Stimulated activated CD4-positive, alpha-beta T cell treated with anti-CD3 and anti-CD28 coated beads, Interleukin-2, amount 100 ng/mL, for 24 hours (primary cell): ENCODE measurements at places on chromosomes 5 and 9.

GRCh38 chr9:4836676-4837075 lies 43.9 kb downstream of the RCL1 start:
- DNase-seq = no peak

- DNase-seq = no peak
Observed at GRCh38 chr5:134051305-134051704, 46.5 kb upstream of the VDAC1 start.

DNA sequence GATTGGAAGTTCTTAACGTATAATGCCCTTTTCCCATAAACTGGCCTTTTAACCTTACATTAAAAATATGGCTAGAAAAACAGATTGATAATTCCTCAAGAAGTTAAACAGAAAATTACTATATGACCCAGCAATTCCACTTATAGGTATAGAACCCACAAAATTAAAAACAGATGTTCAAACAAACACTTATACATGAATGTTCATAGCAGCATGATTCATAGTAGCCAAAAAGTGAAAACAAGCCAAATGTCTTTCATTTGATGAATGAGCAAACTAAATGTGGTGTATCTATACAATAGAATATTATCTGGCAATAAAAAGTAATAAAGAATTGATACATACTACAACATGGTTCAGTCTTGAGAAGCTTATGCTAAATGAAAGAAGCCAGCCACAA lies 35.5 kb downstream of the POU5F2 start:
- no peak for DNase-seq

GRCh38 chr9:96172797-96173196 lies 129.2 kb downstream of the HSD17B3 start:
- DNase-seq = no peak

DNA sequence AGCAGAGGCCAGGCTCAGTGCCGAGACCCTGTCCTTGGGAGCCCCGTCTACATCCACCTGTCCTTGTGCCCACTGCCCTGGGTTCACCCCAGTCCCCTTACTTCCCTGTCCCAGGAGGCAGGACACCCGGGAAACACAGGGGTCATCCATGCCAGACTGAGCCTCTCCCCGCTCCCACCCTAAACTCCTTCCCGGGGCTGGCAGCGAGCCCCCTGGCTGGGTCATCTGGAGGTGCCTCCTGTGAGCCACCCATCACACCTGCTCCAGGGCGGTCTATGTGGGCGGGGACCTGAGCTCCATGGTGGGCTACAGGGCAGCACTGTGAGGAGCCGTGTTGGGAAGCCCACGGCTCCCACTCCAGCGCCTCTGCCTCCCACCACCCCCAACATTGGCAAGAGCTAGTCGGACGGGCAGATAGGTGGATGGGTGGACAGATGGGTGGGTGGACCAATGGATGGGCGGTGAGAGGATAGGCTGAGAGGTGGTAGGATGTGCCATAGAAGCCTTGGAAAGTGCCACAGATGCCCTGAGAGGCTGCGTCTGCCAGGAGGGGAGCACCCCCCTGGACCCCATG lies 42.5 kb upstream of the RXRA start:
- DNase-seq = no peak

GRCh38 chr5:64074533-64074932 lies 91.1 kb upstream of the RNF180 start:
- DNase-seq = no peak

DNA sequence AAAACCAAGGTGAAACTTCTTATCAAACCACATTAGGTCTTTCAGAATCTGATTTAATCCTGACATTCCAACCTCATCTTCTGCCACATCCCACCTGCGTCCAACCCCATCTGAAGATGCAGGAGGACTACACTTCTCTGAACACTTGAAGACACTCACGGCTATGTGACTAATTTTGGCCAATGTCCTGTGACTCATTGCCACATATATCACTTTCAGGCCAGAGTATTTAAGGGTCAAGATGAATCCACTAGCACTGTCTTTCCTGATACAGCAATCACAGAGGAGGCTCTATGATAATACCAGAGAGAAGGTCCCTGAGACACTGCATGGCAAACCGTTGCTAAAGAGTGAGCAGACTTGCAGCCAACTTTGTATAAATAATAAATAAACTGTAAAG lies 323.4 kb downstream of the NR2F1-AS1 start:
- no peak for DNase-seq

DNA sequence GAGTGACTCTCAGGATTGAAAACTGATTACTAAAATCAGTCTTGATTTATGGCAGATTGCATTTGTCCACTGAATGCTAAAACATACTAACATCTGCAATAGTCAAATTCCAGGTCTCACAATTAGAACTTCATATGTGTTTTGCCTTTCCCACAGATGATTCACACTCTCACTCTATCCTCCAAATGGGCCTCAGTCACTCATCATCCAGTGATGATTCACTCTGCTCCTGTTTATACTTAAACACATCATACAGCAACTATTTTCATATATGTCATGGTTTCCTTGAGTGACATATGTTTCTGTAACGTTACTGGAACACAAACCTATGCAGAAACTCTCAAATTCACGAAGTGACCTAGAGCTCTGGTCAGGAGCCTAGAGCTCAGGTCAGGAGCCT lies 512.9 kb downstream of the HINT1 start:
- DNase-seq = no peak

GRCh38 chr5:14221732-14222131 lies 78.6 kb downstream of the TRIO start:
- DNase-seq = no peak

- no peak for DNase-seq
Observed at GRCh38 chr9:131840751-131841702, 101.2 kb upstream of the RAPGEF1 start.

DNA sequence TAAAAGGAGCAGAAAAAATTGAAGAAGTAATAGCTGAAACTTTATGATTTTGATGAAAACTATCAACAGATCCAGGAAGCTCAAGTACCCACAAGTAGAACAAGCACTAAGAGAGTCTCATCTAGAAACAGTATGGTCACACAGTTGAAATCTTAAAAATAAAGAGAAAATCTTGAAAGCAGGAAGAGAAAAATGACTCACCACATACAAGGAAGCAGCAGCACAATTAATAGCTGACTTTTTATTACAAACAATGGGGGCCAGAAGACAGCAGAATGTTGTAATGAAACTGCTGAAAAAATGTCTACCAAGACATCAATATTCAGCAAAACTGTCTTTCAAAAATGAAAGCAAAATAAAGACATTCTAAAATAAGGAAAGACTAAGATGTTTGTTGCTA lies 1108.3 kb upstream of the DMAC1 start:
- no peak for DNase-seq

DNA sequence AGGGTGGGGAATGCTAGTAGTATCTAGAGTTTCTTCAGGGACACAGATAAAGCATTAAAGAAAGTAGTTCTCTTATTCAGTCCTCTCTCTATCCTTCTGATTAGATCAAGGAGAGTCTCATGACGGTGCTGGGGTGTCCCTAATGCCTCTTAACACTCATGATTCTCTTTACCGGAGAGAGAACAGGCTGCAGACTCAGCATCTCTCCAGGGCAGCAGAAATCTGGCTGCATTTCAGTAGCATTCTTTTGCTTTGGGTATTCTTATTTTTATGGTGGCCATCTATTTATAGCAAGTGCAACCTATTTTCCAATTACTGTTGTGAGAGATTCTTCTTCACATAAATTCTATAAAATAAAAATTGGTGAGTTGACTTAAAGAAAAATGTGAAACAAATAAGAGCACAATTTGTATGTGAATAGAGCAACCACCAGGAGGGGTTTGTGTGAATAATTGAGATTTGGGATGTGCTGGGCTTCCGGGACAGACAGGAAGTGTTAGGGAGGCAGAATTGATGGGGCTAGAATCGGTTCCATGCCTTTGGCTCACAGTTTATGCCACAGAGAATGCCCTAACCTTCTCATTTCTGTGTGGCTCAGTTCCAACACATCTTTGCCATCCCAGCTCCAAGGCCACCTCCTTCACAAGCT lies 23.8 kb upstream of the BOD1 start:
- no peak for DNase-seq

DNA sequence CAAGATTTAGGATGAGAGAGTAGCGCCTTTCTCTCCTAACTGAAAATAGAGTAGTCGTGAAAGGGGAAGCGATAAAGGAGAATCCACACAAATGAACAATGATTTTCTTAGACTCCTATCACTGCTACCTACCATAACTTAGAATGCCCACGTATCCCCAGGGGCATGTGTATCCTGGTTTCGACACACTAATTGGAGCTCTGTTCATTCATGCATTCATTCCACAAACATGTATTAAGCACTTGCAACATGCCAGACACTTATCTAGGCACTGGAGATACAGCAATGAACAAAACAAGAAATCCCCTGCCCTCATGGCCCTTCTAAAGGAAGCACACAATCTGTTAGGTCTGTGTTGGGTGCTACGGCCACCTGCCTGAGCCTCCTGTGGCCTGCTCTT lies 40.0 kb downstream of the ARL15 start:
- no peak for DNase-seq

DNA sequence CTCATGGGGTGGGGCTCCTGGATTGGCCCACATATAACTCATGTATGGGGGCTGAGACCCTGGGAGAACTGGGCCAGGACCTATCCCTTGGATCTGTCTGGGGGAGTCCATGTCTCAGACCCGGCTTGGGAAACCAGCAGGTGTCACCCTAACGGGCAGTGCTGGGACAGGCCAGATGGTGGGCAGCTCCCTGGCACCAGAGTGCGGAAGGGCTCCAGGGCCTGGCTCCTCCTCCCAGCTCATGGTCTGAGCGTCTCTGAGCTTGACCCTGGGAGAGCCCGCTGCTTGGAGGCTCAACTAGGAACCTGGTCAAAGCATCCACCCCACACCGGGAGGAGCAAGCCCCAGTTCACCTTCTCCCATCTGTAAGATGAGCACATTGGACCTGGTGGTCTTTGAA lies 15.5 kb upstream of the NCS1 start:
- DNase-seq = no peak

- no peak for DNase-seq
Observed at GRCh38 chr5:141641634-141642267, 5.0 kb downstream of the RELL2 start.

DNA sequence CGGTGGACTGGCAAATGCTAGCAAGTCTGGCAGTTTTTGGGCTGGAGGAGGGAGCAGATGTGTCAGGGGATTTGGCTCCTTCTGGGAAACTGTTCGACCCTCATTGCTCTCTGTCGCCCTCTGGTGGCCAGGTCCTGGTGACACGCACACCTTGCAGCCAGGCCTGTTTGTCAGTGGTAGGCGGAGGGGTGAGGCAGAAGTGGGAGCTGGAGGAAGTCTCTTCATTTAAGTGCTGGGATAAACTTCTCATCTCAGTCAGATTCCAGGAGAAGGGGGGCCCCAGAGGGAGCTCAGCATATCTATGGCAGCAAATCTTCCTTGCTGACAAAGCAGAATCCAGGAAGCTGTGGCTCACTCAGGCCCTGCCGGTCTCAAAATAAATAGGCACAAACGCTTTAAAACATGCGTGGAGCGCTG lies 326.5 kb downstream of the ZSWIM6 start:
- peak; percentile 90 for DNase-seq

- DNase-seq = no peak
Observed at GRCh38 chr5:143514616-143515335, 111.3 kb upstream of the NR3C1 start.

DNA sequence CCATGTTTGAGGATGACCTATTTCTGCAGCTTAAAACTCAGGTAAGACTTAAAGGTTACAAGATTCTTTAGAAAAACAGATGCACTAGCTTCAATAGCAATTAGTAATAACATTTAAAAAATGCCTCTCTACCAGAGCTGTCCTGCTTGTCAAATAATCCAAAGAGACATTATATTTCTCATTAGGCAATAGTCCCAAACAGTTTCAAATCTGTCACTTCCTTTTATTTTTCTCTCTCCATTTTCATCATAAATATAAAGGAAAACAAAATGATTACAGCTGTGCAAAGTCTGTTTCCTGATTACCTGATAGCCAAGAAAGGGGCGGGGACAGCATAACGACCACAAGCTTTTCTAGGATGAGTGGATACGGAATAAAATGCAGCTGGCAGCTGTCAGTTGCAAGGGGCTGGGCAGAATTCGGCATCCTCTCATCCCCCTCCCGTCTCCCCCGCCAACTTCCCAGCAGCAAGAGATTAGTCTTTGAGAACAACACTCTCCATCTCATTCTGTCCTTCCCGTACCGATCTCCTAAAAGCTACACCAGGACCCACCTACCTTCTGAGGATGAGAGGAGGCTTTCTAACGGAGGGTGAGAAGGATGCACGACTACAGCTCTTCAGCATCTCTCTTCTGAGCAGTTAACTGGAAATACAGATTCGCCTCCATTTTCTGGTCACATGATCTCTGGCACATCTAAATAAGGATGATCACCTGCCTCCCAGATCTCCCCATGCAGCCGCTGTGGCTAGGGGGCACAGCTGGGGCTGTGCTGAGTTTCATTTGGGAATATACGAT lies 72.5 kb upstream of the PCA3 start:
- DNase-seq = no peak

- no peak for DNase-seq
Observed at GRCh38 chr5:90548069-90548593, 10.5 kb upstream of the ADGRV1 start.

GRCh38 chr9:110890416-110890815 lies 147.9 kb downstream of the LPAR1 start:
- no peak for DNase-seq

DNA sequence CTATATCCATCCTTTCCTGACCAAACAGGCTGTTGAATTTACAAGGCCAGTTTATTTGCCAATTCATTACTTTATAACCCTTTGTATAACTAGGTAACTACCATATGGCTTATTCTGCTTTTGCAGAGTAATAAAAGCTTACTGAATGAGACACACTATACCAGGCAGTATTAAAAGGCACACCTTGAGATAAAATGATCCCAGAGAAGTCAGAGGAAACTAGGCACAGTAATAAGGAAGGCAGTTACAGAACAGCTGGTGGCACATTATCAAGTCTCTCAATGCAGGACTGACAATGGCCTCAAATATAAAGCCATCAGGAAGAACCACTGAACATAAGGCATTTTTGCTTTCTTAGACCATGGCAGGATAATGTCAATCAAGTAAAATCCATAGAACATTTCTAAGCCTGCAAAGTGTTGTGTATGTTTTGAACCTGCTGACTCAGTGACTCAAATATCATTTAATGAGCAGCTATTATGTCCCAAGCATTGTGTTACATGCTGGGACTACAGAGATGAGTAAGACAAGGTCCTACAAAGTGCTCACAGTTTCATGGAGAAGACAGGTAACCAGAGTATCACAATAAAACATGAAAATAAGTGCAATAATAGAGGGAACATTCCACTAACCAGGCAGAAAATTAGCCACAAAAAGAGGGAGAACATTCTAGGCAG lies 52.5 kb downstream of the OXCT1 start:
- no peak for DNase-seq

DNA sequence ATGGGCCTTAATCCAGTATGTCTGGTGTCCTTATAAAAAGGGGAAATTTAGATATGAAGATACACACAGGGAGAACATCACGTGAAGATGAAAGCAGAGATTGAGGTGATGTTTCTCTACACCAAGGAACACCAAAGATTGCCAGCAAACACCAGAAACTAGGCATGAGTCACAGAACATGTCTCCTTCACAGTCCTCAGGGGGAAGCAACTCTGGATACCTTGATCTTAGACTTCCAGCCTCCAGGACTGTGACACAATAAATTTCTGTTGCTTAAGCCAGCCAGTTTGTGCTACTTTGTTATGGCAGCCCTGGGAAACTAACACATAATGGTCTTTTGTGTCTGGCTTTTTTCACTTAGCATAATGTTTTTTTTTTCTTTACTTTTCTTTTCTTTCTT lies 41.2 kb upstream of the STRBP start:
- DNase-seq = no peak
